A172 (cell line): ENCODE measurements at places on chromosomes 1 and 21.

GRCh38 chr1:44262816-44263567 lies 49.7 kb downstream of the DMAP1 start:
- no peak for DNase-seq

GRCh38 chr1:50634251-50634650 lies 211.0 kb upstream of the DMRTA2 start:
- DNase-seq, result no peak

GRCh38 chr1:36187800-36188593 lies 32.0 kb downstream of the MAP7D1 start:
- DNase-seq, result peak; percentile 81

DNA sequence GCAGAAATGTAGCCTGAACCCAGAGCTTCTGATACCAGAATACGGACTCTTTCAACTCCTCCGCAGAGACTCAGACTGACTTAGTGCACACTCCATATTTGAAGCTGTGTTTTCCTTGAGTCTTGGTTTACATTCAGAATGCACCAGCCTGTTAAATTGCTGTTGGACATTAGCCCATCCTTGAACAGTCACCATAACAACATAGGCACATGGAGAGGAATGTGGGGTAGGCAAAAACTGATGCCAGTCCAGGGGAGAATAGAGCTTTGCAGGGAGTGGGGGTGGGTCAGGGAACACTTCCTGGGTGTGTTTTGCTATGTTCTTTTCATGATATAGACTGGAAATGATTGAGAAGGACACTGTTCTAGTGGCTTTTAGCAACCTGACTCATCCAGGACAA lies 76.3 kb upstream of the CACNA1E start:
- no peak for DNase-seq
